ENCODE measurements at places on chromosomes 6 and 20. TPM values are rescaled to one million over a fixed set of nuclear protein-coding genes. Genes with fewer than 3 reads are reported as not detected.

RAMACL gene
- 4.3 TPM for total RNA-seq

EEF1A2 gene
- 0.45 TPM for total RNA-seq

CD40 gene
- 25.1 TPM for total RNA-seq

DLK2 gene
- total RNA-seq = 0.45 TPM

SRSF12 gene
- total RNA-seq = 2.0 TPM

MYB gene
- total RNA-seq = 0.22 TPM

TREML1 gene
- 2.1 TPM for total RNA-seq

TFAP2A gene
- 1.6 TPM for total RNA-seq

TSHZ2 gene
- total RNA-seq = 33.1 TPM

BPIFA1 gene
- total RNA-seq = not detected

SRPK1 gene
- total RNA-seq = 33.2 TPM

MAK gene
- total RNA-seq = 0.40 TPM

MTCH1 gene
- 154 TPM for total RNA-seq

TRERF1 gene
- 7.0 TPM for total RNA-seq

LINC00237 gene
- not detected for total RNA-seq

NOX3 gene
- not detected for total RNA-seq

SIRPB1 gene
- 6.6 TPM for total RNA-seq

SNAI1 gene
- total RNA-seq = 32.6 TPM

FAM184A gene
- total RNA-seq = 7.8 TPM

VSTM2L gene
- 1.6 TPM for total RNA-seq

ISM1 gene
- 24.1 TPM for total RNA-seq

CNR1 gene
- total RNA-seq = 3.5 TPM

HLA-A gene
- 405 TPM for total RNA-seq

TCF21 gene
- 0.80 TPM for total RNA-seq

CGAS gene
- 7.5 TPM for total RNA-seq

APCDD1L gene
- 0.53 TPM for total RNA-seq

DAAM2 gene
- 61.9 TPM for total RNA-seq

CGA gene
- total RNA-seq = not detected

SLC17A2 gene
- not detected for total RNA-seq

IER3 gene
- 40.7 TPM for total RNA-seq

CYP39A1 gene
- 8.3 TPM for total RNA-seq

PHF3 gene
- total RNA-seq = 88.5 TPM

SLC17A1 gene
- total RNA-seq = not detected

SAPCD1 gene
- total RNA-seq = 4.9 TPM

KCNK16 gene
- not detected for total RNA-seq
